HCEC 1CT (cell line): ENCODE measurements at places on chromosomes 12 and 14.

DNA sequence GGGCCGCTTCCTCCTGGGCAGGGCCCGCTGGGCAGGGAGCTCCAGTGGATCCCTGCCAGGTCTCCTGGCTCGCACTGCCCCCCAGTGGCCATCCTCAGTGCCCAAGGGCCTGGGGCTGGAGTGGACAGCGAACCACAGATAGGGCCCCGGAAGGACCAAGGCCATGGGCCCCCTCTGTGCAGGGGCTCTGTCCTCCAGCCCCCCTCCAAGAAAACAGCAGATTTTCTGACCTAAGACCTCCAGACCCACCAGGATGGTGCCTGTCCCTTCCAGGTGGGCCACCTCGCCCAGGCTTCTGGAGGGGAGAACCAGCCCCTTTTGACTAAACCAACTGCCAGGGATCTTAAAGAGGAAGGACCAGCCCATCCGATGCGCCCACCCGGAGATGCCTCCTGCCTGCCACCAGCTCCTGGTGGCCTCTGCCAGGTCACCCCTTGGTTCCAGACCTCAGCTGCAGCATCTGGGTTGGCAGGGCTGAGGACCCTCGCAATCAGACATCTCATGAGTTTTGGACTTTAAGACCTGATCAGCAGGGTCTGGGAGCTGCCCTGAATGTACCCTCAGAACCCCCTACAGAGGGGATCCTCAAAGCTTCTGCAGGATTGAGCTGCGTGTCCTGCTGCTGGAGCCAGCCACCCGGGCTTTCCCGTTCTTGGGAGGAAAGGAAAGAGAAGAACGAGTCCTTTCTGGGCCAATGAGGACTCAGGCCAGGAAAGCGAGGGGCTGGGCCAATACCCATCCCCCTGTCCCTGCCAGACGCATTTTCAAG lies 325.8 kb upstream of the DIO3 start:
- DNase-seq: peak; percentile 5

DNA sequence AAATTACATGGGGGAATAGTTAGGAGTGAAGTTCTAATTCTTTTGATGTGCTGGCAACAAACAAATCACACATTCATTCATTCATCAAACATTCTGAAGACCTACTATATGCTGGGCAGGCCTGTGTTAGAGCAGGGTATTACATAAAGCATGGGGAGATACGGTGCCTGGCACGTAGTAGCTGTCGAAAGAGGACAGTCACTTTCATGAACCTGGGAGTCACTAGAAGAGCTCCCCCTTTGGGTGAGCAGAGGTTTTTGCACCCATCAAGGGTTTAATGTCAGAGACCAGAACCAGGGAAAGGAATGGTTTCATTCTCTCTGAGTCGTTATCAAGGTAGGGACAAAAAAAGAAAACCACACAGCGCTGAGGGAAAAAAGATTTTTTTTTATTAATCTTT lies 10.0 kb downstream of the LHX5 start:
- DNase-seq: peak; percentile 24

DNA sequence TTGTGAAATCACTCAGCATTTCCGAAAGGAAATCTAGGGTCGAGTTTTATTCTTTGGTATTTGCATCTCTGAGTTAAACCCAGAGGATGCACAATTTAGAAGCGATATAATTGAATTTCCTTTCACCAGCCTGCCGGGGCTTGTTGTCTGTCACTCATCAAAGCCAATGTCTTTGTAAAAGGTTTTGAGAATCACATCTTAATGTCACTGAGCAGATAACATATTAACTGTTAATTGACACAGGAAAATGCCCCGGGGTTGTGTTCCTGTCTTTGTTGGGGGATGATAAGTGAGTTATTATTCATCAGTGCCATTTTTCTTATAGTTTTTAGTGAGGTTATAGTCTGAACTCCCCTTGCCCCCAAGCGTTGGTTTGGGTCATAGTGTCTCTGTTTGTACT lies 73.4 kb downstream of the DUSP6 start:
- DNase-seq: no peak

GRCh38 chr12:124681779-124682391 lies 114.5 kb upstream of the NCOR2 start:
- peak; percentile 87 for DNase-seq

DNA sequence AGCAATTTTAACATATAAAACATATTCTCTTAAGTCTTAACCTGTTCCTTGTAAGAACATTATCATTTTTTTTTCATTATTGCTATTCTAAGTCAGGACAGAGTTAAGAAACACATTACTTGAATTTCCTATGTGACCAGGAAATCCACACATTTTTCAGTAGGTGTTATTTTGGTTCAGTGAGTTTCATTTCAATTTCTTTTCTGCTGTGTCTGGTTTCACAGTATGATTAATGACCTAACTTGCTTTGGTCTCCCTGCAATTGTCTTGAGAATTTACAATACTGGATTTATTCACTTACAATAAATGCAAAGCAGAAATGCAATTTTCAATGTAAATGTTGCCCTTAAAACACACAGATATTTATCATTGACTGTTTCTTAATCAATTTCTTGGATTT lies 396.9 kb upstream of the TMTC1 start:
- no peak for DNase-seq

GRCh38 chr12:25692115-25693035 lies 139.3 kb upstream of the LMNTD1 start:
- DNase-seq: no peak

DNA sequence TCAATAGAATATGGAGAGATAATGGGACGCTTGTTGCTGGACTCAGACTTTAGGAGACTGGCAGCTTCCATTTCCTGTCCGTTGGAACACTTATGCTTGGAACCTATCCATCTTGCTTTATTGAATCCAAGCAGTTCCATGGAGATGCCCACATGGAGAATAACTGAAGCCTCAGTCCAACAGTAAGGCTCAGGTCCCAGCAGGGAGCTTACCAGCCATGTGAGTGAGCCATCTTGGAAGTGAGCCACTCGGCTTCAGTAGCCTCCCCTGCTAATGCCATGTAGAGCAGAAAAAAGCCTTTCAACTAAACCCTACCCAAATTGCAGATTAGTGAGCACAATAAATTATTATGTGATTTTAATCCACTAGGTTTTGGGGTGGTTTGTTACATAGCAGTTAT lies 538.8 kb upstream of the STXBP6 start:
- DNase-seq: no peak

DNA sequence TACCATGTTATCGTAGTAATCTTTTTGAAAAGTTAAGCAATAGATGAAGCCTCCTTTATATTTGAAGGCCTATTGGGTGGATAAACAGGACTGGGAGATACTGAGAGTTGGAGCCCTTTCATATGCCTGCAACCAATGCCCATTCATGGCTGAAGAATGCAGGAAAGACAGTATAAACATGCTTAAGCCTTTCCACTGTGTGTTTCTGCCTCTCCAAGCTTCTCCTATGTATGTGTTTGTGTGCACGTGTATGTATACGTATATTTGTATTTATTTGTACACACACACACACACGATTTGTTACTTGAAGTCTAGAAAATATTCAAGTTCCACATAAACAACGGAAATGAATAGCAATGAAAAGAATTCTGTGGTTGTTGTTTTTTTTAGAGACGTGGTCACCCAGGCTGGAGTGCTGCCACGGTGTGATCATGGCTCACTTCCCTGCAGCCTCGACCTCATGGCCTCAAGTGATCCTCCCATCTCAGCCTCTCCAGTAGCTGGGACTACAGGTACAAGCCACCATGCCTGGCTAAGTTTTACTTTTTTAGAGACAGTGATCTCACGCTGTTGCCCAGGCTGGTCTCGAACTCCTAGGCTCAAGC lies 1453.5 kb downstream of the AACS start:
- no peak for DNase-seq
